ENCODE measurements at places on chromosomes 6 and 20. TPM values are rescaled to one million over a fixed set of nuclear protein-coding genes. Genes with fewer than 3 reads are reported as not detected.

DNA sequence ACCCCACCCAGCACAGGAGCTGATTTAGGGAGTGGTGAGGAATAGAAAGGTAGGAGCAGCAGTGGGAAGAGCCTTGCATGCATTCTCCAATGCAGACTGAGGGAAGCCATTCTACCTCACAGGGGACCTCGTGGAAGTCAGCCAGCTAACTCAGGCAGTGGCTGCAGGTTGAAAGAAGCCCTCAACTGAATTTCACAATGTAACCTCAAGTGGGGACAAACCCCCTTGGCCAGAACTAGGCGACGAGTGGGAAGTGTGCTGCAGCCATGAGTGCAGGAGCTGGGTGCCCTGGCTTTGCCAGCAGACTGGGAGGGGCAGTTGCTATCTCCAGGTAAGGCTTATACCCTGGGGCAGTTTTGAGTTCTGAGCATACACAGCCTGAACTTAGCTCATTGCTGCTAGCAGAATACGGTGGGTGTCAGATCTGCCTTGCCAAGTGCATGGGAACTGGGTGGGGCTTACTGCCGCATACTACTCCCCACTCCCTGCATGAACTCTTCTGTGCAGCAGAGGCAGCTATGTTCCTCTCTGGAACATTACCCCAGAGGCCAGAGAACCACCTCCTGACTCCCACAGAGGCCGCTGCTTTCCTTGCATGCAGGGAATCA lies 126.5 kb downstream of the CDK19 start:
- DNase-seq: no peak

Gene DNMT3B
- 3.0 TPM for total RNA-seq

Gene SCRT2
- total RNA-seq: not detected

DNA sequence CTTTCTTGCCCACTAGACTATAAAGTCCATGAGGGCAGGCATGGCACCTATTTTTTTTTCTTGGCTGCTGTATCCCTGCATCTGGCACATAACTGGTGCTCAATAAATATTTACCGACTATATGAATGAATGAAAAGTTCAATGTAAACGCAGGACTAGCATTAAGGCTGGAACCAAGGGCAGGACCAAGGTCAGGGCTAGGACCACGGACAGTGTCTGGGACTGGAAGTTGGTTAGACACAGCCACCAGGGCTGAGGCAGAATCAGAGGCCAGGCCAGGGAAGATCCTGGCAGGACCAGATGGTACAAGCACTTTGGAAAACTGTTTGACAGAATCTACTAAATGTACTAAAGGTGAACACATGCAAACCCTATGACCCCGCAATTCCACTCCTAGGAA lies 3.7 kb downstream of the TNXB start:
- DNase-seq: no peak

DNA sequence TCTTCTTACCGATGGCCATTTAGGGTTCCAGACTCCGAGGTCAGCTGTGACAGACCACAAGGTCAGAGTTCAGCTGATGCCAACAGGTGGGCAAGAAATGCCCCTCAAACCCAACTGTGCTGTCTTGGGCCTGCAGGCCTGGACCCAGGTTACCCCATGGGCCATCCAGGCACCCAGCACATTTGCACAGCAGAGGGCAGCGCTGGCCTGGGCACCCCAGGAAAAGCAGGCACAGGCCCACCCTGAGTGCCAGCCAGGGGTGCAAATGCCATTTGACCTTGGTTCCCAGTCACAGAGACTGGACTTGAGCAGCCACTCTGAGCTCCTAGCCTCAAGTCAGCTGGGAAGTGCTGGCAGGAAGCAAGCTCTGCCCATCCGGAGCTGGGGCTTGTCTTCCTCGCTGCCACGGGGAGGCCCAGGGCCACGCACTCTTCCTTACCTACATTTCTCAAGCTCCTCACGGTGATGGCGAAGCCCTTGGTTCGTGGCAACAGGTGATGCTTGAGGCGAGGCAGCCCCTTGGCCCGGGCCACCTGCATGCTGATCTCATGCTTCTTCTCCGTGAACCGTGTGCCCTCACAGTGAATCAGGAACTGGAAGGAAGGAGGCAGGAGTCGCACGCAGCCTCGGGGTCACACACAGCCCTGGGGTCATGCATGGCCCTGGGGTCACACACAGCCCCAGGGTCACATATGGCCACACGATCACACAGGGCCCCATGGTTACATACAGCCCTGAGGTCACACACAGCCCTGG lies 120.8 kb downstream of the AGPAT4 start:
- DNase-seq: no peak

DNA sequence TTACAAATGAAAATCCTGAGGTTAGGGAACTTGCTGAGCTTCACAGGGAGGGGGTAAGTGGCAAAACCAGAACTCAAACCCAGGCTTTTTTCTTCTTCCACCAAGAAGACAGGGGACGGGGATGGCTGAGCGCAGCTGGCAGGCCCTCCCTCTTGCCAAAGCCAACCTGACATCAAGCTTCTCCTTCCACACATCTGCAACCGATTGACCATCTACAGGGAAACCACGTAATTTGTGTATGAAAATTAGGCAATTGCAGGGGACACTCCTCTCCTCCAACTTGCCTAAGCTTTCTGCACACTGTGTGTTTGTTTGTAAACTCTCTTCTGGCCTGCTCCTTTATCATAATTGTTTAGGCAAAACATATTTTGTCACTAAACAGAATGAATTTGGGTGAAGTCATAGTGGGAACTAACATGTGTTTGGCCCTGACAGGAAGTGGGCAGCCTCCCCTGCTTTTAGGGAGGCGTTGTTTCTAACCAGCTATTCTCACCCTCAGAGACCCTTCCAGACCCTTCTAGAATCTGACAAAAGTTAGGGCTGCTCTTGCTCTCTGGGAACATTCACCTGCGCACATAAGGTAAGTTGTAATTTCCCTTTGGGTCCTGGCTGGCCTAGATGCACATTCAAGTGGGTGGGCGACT lies 18.9 kb downstream of the ZNF831 start:
- no peak for DNase-seq

Gene BANF2
- total RNA-seq: not detected

DNA sequence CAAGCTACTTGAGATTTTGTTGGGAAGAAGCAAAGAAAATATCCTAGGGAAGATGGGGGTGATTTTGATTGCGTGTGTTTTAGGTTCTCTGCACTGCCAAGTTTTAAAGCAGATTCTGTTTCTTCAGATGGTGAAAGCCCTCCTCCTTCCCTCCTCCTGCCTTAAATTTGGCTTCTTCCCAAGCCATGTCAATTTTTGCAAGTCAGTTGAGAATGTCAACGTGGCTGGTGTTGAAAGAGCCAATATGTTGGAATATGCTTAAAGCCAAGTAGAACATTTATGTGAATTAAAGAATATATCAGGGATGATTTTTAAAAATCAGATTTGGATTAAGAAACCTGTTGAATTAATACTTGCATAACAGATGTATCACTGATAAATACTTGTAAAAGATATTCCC lies 270.8 kb downstream of the ARID1B start:
- no peak for DNase-seq

Gene PLG
- not detected for total RNA-seq

GRCh38 chr6:111562246-111562645 lies 43.4 kb downstream of the TRAF3IP2 start:
- no peak for DNase-seq

DNA sequence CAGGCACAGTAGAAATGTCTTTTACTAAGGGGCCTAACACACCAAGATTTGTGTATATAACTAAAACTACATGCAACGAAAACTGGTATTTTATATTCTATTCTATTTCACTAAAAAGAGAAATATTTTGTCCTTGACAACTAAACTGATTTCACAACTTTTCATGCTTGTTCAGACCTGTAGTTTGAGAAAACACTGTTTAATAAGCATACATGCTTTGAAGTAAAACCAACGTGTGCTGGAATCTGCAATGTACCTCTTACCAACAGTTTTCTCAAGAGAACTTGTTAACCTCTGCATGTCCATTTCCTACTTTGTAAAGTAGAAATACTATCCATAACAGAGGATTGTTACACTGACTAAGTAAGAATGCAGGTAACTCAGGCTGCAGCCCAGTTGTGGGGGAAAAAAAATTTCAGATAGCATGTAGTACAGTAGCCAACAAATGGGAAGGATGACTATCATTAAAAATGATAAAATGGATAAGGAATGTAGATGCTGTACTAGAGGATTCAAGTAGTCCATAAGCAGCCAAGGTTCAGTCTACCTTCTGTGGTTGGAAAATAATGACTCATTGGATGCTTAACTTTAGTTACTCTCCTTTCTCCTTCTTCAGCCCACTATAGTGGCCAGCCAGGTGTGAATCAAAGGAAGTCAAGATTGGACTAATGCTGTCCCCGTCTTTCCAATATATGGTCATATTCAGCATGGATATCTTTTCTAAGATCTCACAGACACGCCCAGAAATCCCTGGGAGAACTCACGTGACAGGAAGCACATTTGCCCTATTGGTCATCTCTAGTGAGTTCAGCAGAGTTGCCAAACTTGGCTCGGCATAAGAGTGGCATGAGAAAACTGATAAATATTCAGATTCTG lies 65.2 kb downstream of the HFE start:
- DNase-seq: no peak

- no peak for DNase-seq
These were observed 88.8 kb downstream of the SYNJ2 start for GRCh38 chr6:158070513-158070912.

DNA sequence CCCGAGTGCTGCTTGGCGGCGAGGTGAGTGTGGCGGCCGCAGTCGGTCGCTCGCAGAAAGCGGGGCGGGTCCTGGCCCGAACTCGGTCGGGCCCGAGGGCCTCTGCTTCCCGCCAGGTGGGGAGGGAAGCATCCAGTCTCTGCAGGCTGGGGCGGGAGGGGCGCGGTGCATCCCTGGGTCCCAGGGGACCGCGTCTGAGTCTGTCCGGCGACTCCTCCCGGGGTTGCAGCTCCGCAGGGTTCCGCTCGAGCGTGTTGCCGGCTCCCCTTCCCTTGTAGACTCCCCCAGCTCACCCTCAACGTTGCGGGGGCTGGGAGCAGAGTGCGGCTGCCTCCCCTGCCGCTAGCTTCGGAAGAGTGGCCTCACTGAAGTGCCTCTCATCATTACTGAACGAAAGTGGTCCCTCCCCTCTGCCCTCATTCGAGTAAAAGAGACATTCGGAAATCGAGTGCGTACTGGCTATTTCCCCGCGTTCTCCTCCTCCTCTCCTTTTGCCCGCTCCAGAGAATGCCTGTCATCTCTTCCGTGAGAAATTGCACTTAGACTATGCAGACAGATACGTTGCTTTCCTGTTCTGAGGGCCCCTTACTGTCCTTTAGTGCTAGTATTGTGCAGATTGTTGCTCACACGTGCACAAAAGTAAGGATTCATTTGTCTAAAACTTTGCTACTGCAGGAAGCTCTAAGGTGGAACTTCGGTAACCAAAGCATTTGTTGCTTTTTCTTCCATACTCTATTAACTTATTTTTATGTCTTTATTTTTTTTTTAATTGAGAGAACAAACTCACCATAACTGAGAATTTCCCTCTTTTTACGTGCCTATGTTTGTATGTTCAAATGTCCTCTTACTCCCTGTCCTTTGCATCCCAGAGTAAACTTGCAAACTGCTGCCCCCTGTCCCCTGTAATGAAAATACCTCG lies 751 bp downstream of the MAP3K4 start:
- peak; percentile 62 for DNase-seq

Gene KCNQ5
- total RNA-seq: 0.61 TPM

DNA sequence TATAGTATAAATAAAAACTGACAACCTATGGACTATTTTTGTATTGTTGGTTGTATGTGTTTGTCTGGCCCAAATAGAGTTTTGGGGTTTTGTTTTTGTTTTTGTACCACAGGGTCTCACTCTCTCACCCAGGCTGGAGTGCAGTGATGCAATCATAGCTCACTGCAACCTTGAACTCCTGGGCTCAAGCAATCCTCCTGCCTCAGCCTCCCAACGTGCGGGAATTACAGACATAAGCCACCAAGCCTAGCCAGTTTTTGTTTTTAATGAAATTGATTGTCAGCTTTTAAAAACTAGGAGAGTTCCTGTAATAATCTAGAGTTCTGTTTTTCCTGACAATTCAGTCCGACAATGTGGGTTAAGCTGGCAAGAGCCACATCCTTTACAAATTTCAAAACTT lies 98.7 kb downstream of the ZMYND8 start:
- no peak for DNase-seq

Gene PCSK2
- total RNA-seq: 16.2 TPM

DNA sequence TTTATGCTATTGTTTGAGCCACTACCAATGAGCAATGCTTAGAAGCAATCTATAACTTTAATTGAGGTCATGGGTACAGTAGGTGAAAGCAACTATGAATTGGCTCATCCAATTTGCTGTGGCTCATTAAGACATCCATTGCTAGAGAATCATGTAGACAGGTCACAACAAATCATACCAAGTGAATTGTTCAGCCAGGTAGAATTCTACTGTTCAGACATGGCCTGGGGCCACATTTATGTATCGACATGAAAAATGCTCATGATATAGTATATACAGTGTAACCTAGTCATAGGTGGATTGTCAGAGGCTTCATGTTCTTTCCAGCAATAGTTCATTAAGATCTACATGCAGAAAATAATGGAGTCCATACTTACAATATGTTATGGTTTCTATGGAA lies 633.7 kb upstream of the EYS start:
- no peak for DNase-seq

Gene IL17A
- not detected for total RNA-seq

- no peak for DNase-seq
These were observed 15.2 kb downstream of the VNN1 start for GRCh38 chr6:132698608-132699007.

DNA sequence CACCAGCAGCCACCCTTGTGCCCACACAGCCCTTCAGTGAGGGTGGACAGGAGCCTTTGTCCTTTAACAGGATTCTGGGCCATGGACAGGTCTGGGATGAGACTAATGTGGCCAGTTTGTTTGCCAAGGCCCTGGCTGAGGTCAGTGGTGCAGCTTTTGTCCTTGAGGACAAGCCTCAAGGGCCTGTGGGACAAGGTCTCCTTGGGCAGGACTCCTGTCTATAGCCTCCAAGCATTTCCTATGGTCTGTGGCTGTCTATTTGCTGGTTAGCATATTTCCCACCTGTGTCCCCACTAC lies 44.1 kb downstream of the SUN5 start:
- peak; percentile 0 for DNase-seq

DNA sequence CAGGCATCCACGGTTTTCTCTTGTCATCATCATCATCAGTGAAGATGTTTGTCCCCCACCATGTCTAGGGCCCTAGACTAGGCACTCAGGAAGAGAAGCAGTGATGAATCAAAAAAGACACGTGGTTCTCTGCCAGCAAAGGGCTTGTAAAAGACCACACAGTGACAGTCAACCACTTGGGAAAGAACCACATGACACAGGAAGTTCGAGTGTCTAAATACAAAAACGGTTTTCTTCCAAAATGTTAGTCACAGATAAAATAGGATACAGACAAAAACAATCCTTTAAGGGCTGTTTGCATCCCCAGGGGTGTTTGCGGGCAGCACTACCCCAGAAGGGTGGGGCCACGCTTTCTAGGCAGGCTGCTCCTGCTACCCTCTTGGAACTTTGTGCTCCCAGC lies 356.8 kb upstream of the AGPAT4 start:
- DNase-seq: no peak

GRCh38 chr6:4313044-4313686 lies 177.8 kb upstream of the ECI2 start:
- no peak for DNase-seq

Gene SLC26A8
- total RNA-seq: not detected

DNA sequence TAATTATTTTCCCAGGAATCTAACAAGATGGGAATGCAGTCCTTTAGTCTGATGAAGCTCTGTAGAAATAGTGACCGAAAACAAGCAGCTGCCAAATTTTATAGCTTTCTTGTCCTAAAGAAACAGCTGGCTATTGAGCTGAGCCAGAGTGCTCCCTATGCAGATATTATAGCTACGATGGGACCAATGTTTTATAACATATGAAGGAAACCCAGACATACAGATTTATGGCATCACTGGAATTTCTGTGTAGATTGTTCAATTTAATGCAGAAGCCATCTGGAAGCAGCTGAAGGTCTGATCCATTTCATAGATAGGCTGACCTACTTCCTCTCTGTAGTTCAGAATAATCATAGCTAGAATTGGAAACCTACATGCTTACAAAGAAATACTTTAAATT lies 11.8 kb upstream of the SNPH start:
- DNase-seq: no peak
